HT1080 (cell line): ENCODE measurements at places on chromosomes 7 and 10.

DNA sequence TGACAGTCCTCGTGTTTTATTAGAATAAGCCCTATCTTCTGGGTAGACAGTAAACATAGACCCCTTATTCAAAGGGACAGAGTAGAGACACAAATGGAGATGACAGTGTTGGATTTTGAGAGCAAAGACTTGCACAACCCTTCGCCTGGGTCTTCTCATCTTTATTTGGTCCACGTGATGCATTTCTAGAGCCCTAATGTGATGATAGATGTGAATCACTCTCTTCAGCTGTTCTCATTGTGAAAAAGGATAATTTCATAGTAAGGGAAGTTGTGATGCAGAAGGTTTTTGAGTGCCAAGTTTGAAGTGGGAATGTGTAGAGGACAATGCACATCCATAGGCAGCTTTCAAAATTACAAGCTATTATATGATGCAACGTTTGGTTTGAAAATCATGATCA lies 86.3 kb downstream of the CREB5 start:
- DNase-seq = no peak

- DNase-seq = no peak
Measured at GRCh38 chr10:29326299-29326698, 37.4 kb downstream of the LYZL1 start.

- DNase-seq = no peak
Measured at GRCh38 chr10:131310551-131311401, 745 bp downstream of the TCERG1L start.

- no peak for DNase-seq
Measured at GRCh38 chr7:74561898-74562613, 95.5 kb upstream of the GTF2I start.

GRCh38 chr7:111067251-111067650 lies 23.7 kb upstream of the LRRN3 start:
- DNase-seq = no peak

DNA sequence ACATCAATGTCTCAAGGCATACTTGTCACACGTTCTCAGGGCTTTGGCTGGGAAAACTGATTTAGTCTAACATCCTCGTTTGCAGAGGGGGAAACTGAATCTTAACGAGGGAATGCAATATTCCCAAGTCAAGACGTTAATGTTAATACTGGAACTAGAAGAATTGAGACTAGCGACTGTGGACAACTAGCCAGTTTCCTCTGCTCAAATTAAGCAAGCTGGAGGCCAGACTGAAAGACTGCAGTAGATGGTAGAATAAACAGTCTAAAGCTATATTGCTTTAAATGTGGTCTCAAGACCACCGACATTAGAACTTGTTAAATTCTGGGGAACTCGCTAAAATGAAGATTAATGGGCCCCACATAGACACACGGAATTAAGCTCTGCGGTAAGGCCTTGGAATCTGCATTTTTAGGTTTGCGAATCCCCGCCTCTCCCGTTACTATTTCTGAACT lies 639 bp upstream of the TFAM start:
- no peak for DNase-seq

- DNase-seq = no peak
Measured at GRCh38 chr10:89301232-89301631, 614 bp upstream of the IFIT2 start.
